T-helper 17 cell (primary cell): ENCODE measurements at places on chromosomes 11 and 22.
A peak's percentile ranks its signal among the peaks of the same experiment; 100 is the strongest.

- DNase-seq = no peak
- H3K27me3 ChIP-seq = no peaks in the 10 kb centered on the region
- no peaks in the 10 kb centered on the region for H3K4me1 ChIP-seq
- no peak overlapping the region for H3K4me3 ChIP-seq
- no peaks in the 10 kb centered on the region for H3K36me3 ChIP-seq
- H3K27ac ChIP-seq = no peak overlapping the region
Observed at GRCh38 chr11:26931881-26932280, 62.0 kb upstream of the FIBIN start.

GRCh38 chr11:94757037-94757735 lies 11.0 kb upstream of the AMOTL1 start:
- H3K27ac ChIP-seq = no peak overlapping the region
- H3K4me1 ChIP-seq = no peaks in the 10 kb centered on the region
- H3K36me3 ChIP-seq = no peaks in the 10 kb centered on the region
- no peak for DNase-seq

GRCh38 chr22:43998679-43999264 lies 25.3 kb upstream of the PARVB start:
- H3K4me1 ChIP-seq = peaks cover 25% of the 10 kb centered on the region
- DNase-seq = no peak
- H3K27me3 ChIP-seq = no peaks in the 10 kb centered on the region
- H3K4me3 ChIP-seq = peak overlapping the region; percentile 5

- H3K27ac ChIP-seq = no peak overlapping the region
- H3K27me3 ChIP-seq = peaks cover 36% of the 10 kb centered on the region
- no peak overlapping the region for H3K4me3 ChIP-seq
Observed at GRCh38 chr11:19816817-19817216, 104.2 kb downstream of the NAV2 start.

- no peak for DNase-seq
- no peaks in the 10 kb centered on the region for H3K27me3 ChIP-seq
- no peaks in the 10 kb centered on the region for H3K36me3 ChIP-seq
- no peaks in the 10 kb centered on the region for H3K4me1 ChIP-seq
- H3K27ac ChIP-seq = no peak overlapping the region
- H3K4me3 ChIP-seq = no peak overlapping the region
Observed at GRCh38 chr11:131178596-131178995, 191.8 kb upstream of the NTM start.

DNA sequence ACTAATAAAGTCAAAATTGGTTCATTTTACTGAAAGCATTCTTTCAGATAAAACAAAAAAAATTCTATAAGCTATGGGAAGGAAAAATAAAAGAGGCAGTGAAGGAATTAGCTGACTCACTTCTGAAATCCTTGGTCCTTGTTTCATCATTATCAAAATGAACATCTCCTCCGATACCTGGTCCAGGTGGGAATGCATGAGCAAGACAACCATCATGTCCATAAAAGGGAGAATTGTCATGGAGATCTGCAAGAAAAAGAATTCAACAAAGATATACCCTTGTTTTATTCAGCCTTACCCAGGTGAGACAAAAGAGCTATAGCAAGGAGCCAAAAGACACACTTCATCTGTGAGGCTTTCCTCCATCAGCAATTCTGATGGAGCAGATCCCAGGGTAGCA lies 27.2 kb downstream of the MMP10 start:
- no peak overlapping the region for H3K4me3 ChIP-seq
- H3K27me3 ChIP-seq = peaks cover 41% of the 10 kb centered on the region
- peaks cover 2% of the 10 kb centered on the region for H3K36me3 ChIP-seq
- H3K27ac ChIP-seq = no peak overlapping the region
- no peak for DNase-seq
- no peaks in the 10 kb centered on the region for H3K4me1 ChIP-seq

- H3K27ac ChIP-seq = peak overlapping the region; percentile 94
- DNase-seq = no peak
- H3K4me1 ChIP-seq = peaks cover 23% of the 10 kb centered on the region
- peaks cover 9% of the 10 kb centered on the region for H3K36me3 ChIP-seq
- H3K4me3 ChIP-seq = peak overlapping the region; percentile 96
Observed at GRCh38 chr11:118609380-118610224, 2.2 kb downstream of the PHLDB1 start.

GRCh38 chr22:48359613-48359965 lies 1468.1 kb downstream of the BRD1 start:
- no peak for DNase-seq
- H3K4me3 ChIP-seq = no peak overlapping the region

- H3K36me3 ChIP-seq = no peaks in the 10 kb centered on the region
- no peak overlapping the region for H3K27ac ChIP-seq
- H3K4me1 ChIP-seq = no peaks in the 10 kb centered on the region
- peaks cover 4% of the 10 kb centered on the region for H3K27me3 ChIP-seq
Observed at GRCh38 chr11:30365793-30366517, 43.1 kb downstream of the ARL14EP start.

DNA sequence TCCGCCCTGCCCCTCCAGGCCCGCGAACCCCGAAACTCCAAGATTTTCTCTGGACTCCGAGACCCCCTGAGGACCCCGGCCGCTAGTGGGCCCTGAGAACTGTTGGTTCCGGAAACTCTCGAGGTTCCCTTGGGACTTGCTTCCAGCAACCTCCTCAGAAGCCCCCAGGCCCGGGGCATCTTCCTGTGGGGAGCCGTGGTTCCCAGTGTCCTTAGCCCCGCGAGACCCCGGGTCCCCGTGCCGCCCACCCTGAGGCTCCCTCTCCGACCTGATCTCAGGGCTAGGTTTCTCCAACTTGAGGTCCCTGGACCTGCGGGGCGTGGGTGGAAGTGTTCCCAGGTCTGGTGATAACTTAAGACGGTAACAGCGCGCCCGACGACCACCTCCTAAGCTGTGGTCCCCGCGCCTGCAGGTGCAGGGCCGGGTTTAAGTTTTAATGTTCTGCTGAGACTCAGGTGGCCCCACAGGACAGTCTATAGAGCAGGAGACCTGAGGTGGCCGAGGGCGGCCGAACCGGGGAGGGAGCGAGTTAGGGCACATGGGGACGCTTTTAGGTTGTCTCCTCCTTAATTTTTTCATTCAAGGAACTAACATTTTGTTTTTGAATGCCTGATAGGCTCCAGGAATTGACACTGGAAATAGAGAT lies 720 bp downstream of the FAM118A start:
- no peaks in the 10 kb centered on the region for H3K36me3 ChIP-seq
- peak overlapping the region; percentile 93 for H3K4me3 ChIP-seq
- H3K27me3 ChIP-seq = no peaks in the 10 kb centered on the region
- no peak for DNase-seq

DNA sequence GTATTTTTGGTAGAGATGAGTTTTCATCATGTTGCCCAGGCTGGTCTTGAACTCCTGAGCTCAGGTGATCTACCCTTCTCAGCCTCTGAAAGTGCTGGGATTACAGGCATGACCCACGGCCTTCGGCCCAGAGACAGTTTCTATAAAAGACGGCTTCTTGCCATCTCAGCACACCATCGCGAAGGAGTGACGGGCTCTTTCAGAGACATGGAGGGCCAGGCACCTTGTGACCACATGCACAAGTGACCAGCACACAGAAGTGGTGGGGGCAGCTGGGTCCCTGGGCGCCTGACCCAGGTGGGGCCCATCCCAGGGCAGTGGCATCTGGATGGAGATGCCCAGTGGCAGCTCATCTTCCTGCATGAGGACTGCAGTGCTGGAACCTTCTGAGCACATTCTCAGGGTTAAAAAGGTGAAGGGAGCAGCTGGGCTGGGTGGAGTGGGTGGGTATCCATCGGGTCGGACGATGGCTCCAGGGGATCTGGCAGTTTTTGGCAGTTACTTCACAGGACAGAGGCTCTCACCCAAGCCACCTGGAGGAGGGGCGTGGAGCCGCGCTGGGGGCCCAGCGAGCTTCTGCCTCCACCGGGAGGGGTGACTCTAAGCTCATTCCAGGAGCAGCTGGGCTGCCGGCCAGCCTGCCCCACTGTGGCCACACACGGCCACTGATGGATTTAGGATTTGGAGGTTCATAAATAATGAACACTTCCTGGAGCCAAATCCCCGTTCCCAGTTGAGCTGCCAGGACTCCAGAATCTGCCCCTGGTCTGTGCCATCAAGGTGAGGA lies 373.0 kb downstream of the CTTN start:
- peaks cover 2% of the 10 kb centered on the region for H3K4me1 ChIP-seq
- H3K4me3 ChIP-seq = no peak overlapping the region
- no peaks in the 10 kb centered on the region for H3K36me3 ChIP-seq
- H3K27me3 ChIP-seq = peaks cover 10% of the 10 kb centered on the region

DNA sequence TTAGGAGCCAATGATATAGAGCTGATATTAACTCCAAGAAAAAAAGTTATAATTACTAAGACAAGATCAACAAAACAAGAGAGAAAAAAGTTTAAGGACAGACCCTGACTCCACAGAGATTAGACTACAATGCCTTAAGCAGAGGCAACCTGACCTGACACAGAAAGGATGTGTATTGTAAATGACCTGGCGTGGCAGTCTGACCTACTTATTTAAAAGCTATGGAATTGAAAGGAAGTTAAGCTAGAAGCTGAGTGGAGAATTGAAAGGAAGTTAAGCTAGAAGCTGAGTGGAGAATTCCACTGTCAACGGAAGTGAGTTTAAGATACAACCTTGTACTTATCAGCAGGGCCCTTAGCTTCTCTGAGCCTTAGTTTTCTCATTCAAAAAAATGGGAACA lies 885.4 kb downstream of the OPCML start:
- no peak overlapping the region for H3K27ac ChIP-seq
- H3K4me3 ChIP-seq = no peak overlapping the region
- peaks cover 2% of the 10 kb centered on the region for H3K4me1 ChIP-seq
- DNase-seq = no peak

GRCh38 chr11:118243161-118243560 lies 9.0 kb downstream of the MPZL3 start:
- H3K4me3 ChIP-seq = peak overlapping the region; percentile 81
- H3K27me3 ChIP-seq = no peaks in the 10 kb centered on the region
- no peak for DNase-seq
- H3K4me1 ChIP-seq = peaks cover 82% of the 10 kb centered on the region
- H3K36me3 ChIP-seq = peaks cover 9% of the 10 kb centered on the region

DNA sequence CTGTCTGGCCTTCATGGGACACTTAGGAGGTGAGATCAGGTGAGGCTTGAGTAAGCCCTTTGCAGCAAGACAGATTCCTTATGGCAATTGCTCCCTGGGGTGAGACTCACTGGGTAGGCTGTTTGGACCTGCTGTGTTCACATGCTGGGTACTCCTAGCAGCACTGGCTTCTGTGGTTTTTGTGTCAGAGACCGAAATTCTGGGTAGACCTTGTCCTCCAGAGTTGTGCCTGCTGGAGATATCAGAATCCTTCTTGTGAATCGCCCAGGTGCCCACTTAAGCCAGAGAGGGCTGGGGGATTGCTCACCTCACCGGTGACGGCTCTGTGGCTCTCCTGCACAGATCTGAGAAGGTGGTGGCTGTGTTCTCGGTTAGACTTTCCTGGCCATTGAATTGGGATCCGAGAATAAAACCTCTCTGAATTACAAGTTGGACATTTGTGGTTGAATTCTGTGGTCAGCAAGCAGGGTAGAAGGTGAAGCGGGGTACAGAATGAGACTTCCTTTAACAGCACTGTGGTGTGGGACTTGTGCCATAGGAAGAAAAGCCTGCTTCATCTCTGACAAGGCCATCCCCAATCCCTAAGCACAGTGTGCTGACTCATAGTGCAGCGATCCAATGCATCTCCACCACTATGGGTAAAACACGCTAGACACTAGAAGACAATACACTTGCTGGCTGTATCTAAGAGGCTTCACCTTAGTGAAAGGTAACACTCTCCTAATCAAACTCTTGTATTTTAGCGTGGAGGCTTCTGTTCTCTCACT lies 52.5 kb upstream of the TTC12 start:
- peaks cover 18% of the 10 kb centered on the region for H3K27me3 ChIP-seq
- H3K27ac ChIP-seq = peak overlapping the region; percentile 37
- no peak for DNase-seq
- peaks cover 3% of the 10 kb centered on the region for H3K4me1 ChIP-seq
- no peak overlapping the region for H3K4me3 ChIP-seq
- H3K36me3 ChIP-seq = no peaks in the 10 kb centered on the region

- DNase-seq = no peak
- H3K4me3 ChIP-seq = no peak overlapping the region
- H3K27ac ChIP-seq = no peak overlapping the region
- peaks cover 4% of the 10 kb centered on the region for H3K36me3 ChIP-seq
- no peaks in the 10 kb centered on the region for H3K27me3 ChIP-seq
Observed at GRCh38 chr11:7604331-7604955, 68.9 kb downstream of the CYB5R2 start.

GRCh38 chr11:75872887-75873416 lies 57.9 kb downstream of the UVRAG start:
- H3K36me3 ChIP-seq = peaks cover under 1% of the 10 kb centered on the region
- no peak overlapping the region for H3K4me3 ChIP-seq
- peaks cover 24% of the 10 kb centered on the region for H3K4me1 ChIP-seq
- H3K27me3 ChIP-seq = no peaks in the 10 kb centered on the region
- no peak overlapping the region for H3K27ac ChIP-seq

DNA sequence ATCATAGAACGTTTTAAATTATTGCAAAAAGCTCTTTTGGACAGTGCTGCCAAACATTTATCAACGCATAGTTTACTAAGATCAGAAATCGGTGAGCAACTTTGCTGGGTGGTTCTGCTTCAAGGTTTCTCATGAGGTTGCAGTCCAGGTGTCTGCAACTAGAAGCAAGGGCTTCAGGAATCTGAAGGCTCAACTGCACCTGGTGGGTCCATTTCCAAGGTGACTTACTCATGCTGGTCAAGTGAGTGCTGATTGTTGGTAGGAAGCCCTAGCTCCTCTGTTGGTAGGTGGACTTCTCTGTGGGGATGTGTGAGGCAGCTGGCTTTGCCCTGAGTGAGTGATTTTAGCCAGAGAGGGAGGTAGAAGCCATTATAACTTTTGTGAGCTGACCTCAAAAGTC lies 22.5 kb downstream of the ARHGEF12 start:
- H3K4me3 ChIP-seq = no peak overlapping the region
- peaks cover 35% of the 10 kb centered on the region for H3K27me3 ChIP-seq
- DNase-seq = no peak
- peaks cover 9% of the 10 kb centered on the region for H3K4me1 ChIP-seq
- no peak overlapping the region for H3K27ac ChIP-seq

DNA sequence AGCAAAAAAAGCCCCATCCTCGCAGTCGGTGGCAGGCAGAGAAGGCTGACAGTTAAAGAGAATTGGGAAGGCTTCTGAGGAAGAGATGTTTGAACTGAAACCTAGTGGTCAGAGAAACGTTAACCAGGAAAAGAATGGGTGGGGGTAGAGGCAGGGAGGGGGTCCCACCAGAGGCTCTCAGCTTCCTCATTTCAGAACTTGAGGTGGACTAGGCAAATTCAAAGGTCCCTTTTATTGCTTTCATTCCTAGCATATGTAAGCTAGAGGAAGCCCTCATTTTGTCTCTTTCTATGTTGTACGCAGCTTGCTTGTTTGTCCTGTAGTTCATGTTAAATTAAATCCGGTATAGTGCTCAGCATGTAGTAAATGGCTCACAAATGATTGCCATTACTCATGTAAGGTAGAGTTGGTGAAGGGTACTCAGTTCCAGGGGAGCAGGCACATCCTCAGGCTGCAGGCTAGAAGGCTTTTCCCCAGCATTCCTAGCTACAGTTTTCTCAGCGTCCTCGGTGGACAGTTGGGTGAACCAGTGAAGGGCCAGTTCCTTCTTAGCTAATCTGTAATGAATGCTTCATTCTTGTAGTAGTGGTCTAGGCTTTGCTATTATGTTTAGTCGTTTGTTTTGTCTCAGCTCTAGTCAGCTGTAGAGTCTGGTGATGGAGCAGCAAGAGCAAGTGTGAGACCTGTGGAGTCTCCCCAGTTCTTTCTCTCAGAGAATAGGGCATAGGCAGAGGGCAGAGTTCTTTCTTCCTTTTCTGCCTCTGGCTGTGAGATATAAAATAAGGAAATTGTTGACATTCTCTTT lies 58.6 kb downstream of the UVRAG start:
- H3K27ac ChIP-seq = no peak overlapping the region
- no peak for DNase-seq
- peak overlapping the region; percentile 55 for H3K4me3 ChIP-seq
